ENCODE measurements at places on chromosomes 7 and 10. TPM values are rescaled to one million over a fixed set of nuclear protein-coding genes. Genes with fewer than 3 reads are reported as not detected.

GRCh38 chr10:1354809-1355710 lies 298.9 kb downstream of the WDR37 start:
- DNase-seq, result no peak

- no peak for DNase-seq
Observed at GRCh38 chr7:21417647-21418046, 10.2 kb upstream of the SP4 start.

AGR2 gene
- 1.5 TPM for total RNA-seq

INSYN2A gene
- total RNA-seq, result 0.18 TPM

- DNase-seq, result no peak
Observed at GRCh38 chr7:48255046-48255445, 83.8 kb downstream of the ABCA13 start.

DNA sequence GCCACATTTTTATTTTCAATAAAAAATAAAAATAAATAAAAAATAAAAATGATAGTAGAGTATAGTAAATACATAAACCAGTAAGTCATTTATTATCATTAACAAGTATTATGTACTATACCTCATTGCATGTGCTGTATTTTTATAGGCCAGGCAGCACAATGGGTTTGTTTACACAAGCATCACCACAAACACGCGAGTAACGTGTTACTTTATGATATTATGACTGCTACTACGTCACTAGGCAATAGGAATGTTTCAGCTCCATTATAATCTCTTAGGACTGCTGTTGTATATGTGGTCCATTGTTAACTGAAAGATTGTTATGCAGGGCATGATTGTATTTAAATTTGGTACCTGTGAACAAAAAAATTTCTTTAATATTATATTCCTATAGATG lies 20.8 kb upstream of the SDHAF3 start:
- no peak for DNase-seq

GRCh38 chr10:5532618-5533097 lies 7.9 kb downstream of the CALML3 start:
- DNase-seq, result no peak

Data from ovary (tissue), 10 donors.